ENCODE measurements at places on chromosomes 7 and 10.

DNA sequence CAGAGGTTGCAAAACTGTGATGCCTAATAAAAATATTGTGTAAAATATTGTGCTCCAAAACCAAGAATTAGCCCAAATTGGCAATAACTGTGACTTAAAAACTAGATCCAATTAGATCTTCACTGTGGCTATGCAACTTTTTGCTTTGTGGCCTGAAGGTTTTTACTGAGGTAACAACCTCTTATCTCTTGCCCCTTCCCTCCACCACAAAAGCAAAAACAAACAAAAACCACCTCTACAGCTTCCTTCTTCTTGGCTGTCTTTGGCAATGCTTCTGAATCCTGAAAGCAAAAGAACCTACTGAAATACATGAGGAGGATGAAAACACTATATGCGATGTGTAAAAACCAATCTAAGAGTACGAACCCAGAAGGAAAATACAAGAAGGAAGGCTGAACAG, 226.7 kb upstream of the MBL2 start:
- no peak for DNase-seq

DNA sequence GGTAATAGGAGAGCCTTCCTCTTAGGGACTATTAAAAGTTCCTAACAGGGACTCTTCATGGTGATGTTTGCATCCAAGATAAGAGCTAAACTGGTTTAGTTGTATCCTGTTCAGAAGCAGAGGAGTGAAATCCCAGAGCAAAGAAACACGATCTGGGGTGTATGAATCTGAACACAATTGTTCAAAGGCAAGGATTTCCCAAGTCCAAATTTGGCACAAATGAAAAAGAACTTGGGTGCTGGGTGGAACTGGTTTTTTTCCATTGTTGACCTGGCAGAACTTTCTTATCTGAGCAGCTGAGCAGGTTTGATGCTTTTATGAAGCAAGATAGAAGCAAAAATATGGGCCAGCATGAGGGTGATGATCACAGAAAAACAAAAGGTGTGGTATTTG, 6.0 kb downstream of the AGFG2 start:
- no peak for DNase-seq

GRCh38 chr10:79936625-79937615, 12.0 kb downstream of the SFTPD start:
- no peak for DNase-seq

DNA sequence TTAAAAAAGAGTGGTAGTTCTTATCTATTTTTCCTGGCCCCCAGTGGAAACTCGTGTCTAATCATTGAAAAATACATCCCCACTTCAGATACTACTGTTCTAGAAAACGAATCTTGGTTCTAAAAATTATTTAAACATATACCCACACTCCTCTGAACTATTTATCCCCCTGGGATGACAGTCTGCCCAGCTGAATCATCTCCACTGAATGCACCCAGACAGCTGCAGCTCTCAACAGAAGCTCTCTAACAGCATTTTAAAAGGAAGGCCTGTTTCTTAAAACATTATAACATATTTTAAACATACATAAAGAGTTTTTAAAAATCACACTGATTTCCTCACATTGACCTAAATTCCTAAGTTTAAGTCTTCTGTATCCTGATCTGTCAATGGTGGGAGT, 544.6 kb upstream of the PHF14 start:
- DNase-seq: no peak

GRCh38 chr7:158530800-158531609, 56.6 kb downstream of the PTPRN2 start:
- DNase-seq: no peak

DNA sequence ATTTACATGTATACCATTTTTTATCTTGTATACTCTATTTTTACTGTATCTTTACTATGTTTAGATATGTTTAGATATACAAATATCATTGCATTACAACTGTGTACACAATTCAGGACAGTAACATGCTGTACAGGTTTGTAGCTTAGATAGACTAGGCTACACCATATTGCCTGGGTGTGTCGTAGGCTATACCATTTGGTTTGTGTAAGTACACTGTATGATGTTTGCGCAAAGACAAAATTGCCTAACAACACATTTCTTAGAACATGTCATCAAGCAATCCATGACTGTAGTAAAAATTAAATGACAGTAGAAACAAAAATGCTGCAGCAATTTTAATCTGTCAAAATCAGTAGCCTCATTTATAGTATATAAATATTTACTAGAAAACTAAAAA, 812.2 kb downstream of the GRM8 start:
- no peak for DNase-seq

DNA sequence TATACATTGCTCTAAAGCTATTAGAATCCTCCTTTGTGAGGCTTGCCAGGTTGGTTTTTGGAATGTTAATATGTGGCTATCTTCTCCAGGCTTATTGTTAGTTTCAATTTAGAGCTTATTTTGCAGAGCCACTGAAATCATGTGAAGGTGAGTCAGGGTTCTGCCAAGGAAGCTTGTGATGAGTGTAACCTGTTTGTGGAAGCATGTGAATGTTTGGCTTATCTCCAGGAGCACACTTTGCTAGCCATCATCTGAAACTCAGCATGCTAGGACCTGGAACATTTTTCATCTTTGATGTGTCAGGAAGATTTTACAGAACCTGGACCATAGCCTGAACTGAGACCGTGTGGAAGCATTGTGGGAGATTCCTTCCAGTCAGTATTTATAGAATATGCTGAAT, 197.3 kb downstream of the PPP1R9A start:
- peak; percentile 15 for DNase-seq

DNA sequence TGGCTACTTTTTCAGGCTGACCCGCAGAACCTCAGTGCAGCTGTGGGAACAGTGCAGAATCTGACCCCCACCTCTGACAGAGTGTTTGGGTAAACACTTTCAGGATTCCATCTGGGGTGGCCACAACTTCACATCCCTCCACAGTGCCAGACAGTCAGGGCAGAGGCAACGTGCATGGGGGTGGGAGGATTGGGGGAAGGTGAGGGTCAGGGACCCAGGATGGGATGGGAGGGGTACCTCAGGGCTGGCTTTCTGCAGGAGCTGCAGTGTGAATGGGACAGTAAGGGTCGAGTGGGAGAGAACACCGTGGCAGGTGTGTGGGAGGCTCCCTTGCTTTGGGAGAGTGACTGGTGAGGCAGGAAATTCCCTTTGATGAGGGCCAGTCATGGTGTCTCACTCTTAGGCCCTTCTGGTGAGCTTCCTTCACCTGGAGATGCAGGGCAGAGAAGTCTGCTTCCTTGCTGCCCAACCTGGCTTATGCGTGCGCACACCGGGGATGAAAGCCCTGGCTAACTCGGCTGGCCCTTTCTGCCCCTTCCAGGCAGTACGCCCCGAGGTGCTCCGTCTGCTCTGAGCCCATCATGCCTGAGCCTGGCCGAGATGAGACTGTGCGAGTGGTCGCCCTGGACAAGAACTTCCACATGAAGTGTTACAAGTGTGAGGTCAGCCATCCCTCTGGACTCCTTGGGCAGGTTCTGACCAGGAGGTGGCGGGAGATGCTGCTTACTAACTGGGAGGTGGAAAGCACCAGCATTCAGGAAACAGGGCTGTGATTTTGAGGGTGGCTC, 8.4 kb downstream of the ZYX start:
- no peak for DNase-seq

DNA sequence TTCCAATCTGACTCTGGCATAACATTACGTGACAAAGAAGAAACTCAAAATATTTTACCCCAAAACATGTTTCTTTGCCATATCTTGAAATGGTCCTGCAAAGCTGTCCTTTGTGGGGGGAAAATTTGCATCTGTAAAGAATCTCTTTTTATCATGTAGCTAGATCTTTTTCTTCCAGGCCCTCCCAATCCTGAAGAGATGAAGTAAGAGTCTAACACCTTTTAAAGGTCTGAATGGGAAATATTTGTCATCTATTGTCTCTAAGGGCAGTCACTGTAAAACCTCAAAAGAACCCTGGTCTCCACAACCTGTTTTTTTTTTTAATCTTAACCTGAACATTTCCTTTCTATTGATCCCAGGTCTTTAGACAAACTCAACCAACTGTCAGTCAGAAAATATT, 8.6 kb downstream of the OR2AE1 start:
- DNase-seq: no peak

GRCh38 chr7:24980534-24981170, 674 bp upstream of the OSBPL3 start:
- peak; percentile 64 for DNase-seq

DNA sequence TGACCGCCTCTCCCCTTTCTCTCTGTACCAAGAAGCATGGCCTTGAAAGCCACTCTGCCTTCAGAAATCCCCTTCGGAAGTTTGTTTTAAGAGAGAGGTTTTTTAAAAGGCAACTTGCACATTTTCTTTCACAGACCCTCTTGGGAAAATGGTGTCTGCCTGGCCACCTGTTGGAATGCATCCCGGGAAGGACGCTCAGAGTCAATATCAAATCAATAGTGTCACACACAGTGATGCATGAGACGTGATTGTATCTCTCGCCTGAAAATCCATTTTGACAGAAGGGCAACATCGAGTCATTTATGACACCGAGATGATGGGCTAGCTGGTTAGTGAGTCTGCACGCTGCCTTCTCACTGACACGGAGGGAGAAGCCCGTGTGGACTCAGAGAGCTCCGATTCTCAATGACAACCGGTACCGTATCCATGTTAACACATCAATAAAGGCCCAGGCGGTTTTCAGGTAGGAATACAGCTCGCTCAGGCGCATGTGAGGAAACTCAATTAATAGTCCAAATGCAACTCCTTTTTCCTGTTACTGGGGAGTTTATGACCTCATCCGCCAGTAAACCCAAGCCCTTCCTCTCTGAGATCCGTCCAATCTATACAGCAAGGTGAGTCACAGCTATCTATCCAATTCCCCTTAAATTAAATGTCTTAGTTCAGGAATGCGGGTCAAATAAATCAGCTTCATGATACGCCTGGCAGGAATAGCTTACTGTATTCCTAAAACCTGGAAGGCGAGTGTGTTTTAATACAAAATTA, 621.5 kb upstream of the MKI67 start:
- DNase-seq: no peak

DNA sequence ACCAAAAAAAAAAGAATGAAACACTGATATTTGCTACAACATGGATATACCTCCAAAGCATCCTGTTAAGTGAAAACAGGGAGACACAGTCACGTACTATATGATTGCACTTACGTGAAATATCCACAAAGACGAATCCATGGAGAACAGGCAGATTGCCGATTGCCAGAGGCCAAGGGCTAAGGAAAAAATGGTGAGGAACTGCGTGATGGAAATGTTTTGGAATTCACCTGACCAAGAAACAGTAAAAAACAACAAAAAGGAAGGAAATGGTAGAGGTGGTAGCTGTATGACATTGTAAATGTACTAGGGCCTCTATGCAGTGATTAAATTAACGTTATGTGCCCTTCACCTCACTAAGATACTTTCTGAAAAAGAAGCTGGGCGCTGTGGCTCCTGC, 44.1 kb upstream of the GTF2IRD1 start:
- no peak for DNase-seq

GRCh38 chr10:32357056-32357735, 10.2 kb upstream of the EPC1 start:
- no peak for DNase-seq

DNA sequence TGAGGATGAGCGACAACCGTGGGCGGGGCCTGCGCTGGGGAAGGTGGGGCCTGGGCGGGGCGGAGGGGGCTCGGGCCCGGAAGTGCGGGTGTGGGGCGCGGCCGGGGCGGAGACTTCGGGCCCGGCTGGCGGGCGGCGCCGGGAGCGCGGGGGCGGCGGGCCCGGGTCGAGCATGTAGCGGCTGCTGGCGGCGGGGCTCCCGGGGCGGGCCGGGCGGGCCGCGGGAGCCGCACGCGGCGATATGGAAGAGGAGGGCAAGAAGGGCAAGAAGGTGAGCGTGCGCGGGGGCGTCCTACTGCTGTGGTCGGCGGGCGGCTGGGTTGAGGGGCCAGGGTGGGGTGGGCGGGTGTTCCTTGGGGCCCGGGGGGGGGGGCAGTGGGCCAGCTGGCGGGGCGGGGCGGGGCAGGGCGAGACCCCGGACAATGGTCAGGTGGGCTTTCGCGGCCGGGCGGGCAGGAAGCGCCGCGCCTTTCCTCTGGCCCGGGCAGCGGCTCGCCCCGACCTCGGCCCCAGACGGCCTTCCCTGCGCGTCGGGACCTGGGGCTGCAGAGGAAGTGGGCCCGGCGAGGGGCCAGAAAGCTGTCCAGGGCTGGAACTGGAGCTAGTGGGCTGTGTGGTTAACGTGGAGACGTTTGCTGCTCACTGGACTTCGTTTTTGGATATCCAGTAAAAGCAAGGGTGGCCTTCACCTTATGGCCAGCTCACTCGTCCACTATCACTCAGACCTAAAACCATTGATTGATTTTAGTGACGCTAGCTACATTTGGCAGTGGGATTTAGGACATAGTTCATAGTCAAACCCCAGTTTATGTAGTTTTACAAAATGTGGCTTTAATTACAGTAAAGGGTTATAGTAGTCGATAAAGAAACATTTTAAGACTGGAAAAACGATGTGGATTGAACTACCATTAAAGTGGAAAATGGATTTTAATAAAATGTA, at the start of gene CCM2:
Gene CCM2, plus strand, starts transcription at position 109 of the 940 bp plus-strand sequence. Its CDS starts 133 bp downstream, at position 242.
- DNase-seq: peak; percentile 53

DNA sequence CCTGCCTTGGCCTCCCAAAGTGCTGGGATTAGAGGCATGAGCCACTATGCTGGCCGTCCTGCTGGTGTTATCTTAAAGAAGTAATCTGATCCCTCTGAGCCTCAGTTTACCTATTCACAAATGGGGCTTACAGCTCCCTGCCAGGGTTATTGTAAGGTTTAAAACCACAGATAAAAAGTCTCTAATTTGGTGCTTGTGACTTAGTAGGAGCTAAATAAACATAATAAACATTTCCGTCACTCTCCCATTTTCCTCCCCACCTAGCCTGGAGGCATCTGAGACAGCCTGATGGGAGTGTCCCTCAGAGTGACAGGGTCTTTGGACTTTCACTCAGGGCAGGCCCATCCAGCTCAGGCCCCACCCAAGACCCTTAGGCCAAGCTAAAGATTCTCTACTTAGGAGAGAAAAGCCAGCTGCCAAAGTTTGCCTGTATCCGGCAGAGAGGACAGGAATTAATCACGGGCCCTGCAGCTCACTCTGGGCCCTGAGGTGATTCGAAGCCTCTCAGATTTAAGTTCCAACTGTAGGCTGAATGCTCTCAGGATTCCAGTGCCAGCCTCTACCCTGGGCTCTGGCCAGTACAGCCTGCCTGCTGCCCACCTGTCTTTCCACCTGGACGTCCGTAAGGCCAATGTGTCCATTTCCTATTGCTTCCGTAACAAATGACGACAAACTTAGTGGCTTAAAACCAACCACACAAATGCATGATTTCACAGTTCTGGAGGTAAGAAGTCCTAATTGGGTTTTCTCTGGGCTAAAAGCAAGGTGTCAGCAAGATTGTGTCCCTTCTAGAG, 21.8 kb upstream of the DUSP5 start:
- DNase-seq: no peak

DNA sequence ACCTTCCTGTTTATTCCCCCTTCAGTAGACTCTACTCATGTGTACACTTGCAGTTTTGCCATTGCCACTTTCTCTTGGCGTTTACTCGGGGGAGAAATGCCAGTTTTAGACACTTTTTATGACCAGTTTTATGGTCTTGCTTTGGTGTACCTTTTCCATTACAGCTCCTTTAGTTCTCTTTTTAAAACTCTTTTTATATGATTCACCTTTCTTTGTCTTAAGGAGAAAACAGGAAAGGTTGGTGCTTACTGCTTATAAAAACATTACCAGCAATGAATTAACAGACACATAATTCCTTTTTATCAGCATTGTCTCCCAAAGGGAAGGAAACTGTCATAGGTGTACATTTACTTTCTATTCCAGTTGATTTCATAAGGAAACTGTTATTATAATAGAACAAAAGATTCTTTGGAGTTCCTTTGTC, 11.9 kb downstream of the TSPAN13 start:
- DNase-seq: no peak

GRCh38 chr10:91603931-91604331, 28.9 kb downstream of the PPP1R3C start:
- peak; percentile 72 for DNase-seq
